Tibial artery (tissue), 4 donors: ENCODE measurements at places on chromosomes 11 and 22.

- H3K27me3 ChIP-seq: no peaks in the 10 kb centered on the region
- peaks cover 10% of the 10 kb centered on the region for H3K4me1 ChIP-seq
- no peak overlapping the region for H3K27ac ChIP-seq
- DNase-seq: peak; percentile 58
Measured at GRCh38 chr22:39179401-39179827, 26.9 kb upstream of the CBX7 start.

DNA sequence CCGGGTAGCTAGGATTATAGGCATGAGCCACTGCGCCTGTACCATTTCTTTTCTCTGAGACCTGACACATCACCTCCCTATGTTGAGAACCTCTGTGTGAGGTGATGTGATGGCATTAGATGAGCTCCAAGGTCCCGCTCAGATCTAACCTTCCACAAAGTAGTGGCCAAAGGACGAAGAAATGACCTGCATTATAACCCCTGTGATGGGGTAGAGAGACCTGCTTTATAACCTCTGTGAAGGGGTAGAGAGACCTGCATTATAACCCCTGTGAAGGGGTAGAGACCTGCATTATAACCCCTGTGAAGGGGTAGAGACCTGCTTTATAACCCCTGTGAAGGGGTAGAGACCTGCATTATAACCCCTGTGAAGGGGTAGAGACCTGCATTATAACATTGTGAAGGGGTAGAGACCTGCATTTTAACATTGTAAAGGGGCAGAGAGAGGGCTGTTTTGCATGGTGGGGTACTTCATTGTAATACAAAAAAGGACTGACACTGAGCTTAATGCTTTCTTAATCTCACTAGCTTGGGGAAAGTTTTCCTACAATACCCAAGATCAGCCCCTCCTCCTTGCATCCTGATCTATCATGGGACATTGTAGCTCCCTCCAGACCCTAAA, 8.5 kb downstream of the MIEF1 start:
- H3K36me3 ChIP-seq: peaks cover 100% of the 10 kb centered on the region
- no peak overlapping the region for H3K4me3 ChIP-seq
- no peaks in the 10 kb centered on the region for H3K4me1 ChIP-seq

- H3K27me3 ChIP-seq: no peaks in the 10 kb centered on the region
- H3K4me3 ChIP-seq: no peak overlapping the region
- H3K27ac ChIP-seq: no peak overlapping the region
- DNase-seq: no peak
- no peaks in the 10 kb centered on the region for H3K36me3 ChIP-seq
Measured at GRCh38 chr22:27193215-27193614, 535.8 kb downstream of the MIAT start.

DNA sequence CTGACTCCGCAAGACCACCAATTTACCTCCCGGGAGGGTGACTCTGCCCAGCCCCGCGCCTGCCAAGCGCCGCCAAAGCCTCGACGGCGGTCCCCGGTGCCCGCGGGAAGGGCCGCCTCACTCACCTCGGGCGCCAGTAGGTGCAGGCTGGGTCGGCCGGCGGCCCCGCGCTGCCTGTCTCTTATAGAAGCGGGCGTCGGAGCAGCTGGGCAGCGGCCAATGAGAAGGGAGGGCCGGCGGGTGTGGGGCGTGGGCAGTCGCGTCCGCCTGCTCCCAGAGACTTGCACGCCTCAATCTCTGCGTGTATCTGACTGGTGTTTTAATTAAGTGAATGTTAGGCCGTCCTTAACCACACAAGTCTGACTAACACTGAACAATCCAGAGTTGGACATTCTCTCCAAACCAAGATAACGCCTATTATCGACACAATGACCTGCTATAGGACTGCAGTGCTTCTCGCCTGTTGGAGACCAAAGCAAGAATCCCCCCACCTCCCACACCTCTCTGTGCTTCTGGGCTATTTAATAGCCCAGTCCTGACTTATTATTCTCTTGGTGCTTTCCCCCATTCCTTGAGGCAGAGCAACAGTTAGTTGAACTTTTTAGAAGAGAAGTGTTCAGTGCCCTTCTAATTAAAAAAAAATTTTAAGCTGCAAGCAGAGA, at the start of gene TPH1:
TSS of gene TPH1 (minus strand) at position 154 of the 662 bp plus-strand sequence. CDS start 5,507 bp downstream, outside the sequence.
- H3K36me3 ChIP-seq: no peaks in the 10 kb centered on the region
- DNase-seq: peak; percentile 68
- peak within 1 kb of the TSS; percentile 43 for H3K27ac ChIP-seq
- peaks cover 5% of the 10 kb centered on the region for H3K4me1 ChIP-seq
- peak within 1 kb of the TSS; percentile 40 for H3K4me3 ChIP-seq
- peaks cover 3% of the 10 kb centered on the region for H3K27me3 ChIP-seq

DNA sequence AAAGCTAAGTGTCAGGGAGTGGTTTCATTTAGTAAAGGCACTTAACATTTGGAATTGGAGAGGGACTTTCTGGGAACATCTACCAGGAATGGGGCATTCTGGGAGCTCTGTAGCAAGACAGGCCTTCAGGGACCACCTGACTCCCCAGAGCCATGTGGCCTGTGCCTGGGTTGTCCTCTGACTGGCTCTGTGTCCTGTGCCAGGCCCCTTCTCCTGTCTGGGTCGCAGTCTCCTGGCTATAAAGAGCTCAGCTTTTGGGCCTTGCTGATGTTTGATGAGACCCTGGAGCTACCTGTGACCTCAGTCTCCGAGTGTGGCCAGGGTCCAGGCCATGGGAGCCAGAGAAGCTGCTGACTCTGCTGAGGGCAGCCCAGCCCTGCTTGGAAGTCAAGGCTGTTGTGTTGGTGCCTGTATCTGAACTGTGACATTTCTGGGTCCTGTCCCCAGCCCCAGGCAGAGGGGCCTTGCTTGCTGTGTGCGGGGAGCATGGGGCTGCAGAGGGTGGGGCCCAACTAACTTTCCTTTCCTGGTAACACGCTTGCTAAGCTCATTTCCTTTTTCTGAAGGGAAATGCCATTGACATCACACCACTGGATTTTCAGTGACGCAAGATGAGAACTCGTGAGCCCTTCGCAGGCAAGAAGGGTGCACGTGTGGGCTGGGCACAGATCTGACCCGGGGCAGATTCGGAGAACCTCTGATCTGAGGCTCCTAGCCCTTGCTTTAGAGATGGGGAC, 41.3 kb downstream of the LRRC32 start:
- H3K27me3 ChIP-seq: no peaks in the 10 kb centered on the region
- peaks cover 42% of the 10 kb centered on the region for H3K4me1 ChIP-seq
- peak overlapping the region; percentile 86 for H3K27ac ChIP-seq
- no peaks in the 10 kb centered on the region for H3K36me3 ChIP-seq
- no peak overlapping the region for H3K4me3 ChIP-seq

DNA sequence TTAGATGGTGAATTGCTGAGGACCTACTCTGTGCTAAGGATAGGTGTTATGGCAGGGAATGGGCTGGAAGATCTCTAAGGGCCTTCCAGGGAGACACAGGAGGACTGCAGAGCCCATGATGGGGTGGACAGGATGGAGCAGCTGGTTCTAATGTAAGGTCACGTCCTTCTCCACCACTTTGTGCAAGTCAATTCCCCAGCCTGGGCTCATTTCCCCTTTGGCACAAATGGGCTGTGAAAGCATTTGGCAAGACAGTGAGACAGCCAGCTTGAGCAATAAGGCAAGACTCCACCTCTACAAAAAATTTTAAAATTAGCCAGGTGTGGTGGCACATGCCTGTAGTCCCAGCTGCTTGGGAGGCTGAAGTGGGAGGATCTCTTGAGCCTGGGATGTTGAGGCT, 81.4 kb upstream of the THY1 start:
- H3K27ac ChIP-seq: no peak overlapping the region
- DNase-seq: no peak
- no peaks in the 10 kb centered on the region for H3K36me3 ChIP-seq
- no peak overlapping the region for H3K4me3 ChIP-seq
- H3K4me1 ChIP-seq: no peaks in the 10 kb centered on the region

- no peaks in the 10 kb centered on the region for H3K4me1 ChIP-seq
- no peak overlapping the region for H3K27ac ChIP-seq
- H3K4me3 ChIP-seq: no peak overlapping the region
- no peaks in the 10 kb centered on the region for H3K27me3 ChIP-seq
- no peaks in the 10 kb centered on the region for H3K36me3 ChIP-seq
Measured at GRCh38 chr11:132312161-132312560, 941.7 kb downstream of the NTM start.

- H3K27me3 ChIP-seq: no peaks in the 10 kb centered on the region
- H3K4me1 ChIP-seq: peaks cover 57% of the 10 kb centered on the region
- peak overlapping the region; percentile 94 for H3K27ac ChIP-seq
- peak; percentile 94 for DNase-seq
- H3K36me3 ChIP-seq: peaks cover 4% of the 10 kb centered on the region
Measured at GRCh38 chr11:72831521-72832300, 17.5 kb downstream of the ATG16L2 start.

GRCh38 chr22:34414467-34415440, 494.5 kb upstream of the LARGE1 start:
- H3K4me1 ChIP-seq: no peaks in the 10 kb centered on the region
- H3K36me3 ChIP-seq: no peaks in the 10 kb centered on the region
- no peaks in the 10 kb centered on the region for H3K27me3 ChIP-seq
- no peak for DNase-seq

- peak; percentile 29 for DNase-seq
- H3K27ac ChIP-seq: no peak overlapping the region
- no peaks in the 10 kb centered on the region for H3K4me1 ChIP-seq
- H3K27me3 ChIP-seq: no peaks in the 10 kb centered on the region
Measured at GRCh38 chr22:43531651-43532050, 119.8 kb downstream of the MPPED1 start.

DNA sequence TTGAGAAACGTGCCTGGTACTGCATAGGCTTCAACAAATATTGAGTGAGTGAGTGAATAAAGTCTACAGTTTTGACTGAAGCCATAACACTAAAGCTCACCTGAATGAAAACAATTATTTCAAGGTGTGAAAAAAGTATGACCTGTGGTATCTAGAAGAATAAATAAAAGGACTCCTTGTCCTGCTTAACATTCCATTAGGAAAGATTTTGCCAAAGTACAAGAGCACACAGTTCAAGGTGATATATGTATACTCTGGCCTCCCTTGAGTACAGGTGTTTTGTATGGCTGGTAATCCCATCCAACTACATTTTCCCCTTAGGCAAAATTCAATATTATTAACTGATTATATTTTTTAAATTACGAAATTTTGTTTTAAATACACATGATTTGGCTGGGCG, 1.8 kb upstream of the CREBZF start:
- no peaks in the 10 kb centered on the region for H3K27me3 ChIP-seq
- H3K4me3 ChIP-seq: no peak overlapping the region
- H3K36me3 ChIP-seq: no peaks in the 10 kb centered on the region
- H3K27ac ChIP-seq: no peak overlapping the region
- DNase-seq: no peak

GRCh38 chr11:12502046-12502445, 124.7 kb downstream of the PARVA start:
- H3K36me3 ChIP-seq: peaks cover 57% of the 10 kb centered on the region
- no peak overlapping the region for H3K4me3 ChIP-seq
- no peak for DNase-seq
- peaks cover 16% of the 10 kb centered on the region for H3K4me1 ChIP-seq
- H3K27me3 ChIP-seq: no peaks in the 10 kb centered on the region

DNA sequence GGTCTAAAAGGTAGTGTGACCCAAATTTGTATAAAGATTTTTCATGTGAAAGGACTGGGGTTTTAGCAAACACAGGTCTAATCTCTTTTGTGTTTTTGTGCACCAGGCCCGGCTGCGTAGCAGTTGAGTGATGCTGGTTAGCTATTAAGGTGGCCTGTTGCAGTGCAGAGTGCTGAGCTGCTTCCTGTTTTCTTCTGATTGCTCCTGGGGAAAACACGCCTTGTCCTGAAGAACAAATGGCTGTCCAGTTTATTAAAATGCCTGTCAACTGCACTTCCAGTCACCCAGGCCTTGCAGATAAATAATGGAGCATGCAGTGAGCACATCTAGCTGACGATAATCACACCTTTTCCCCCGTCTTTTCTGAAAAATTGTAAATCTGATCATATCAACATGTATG, 1.8 kb downstream of the SRSF8 start:
- peaks cover 13% of the 10 kb centered on the region for H3K4me1 ChIP-seq
- H3K4me3 ChIP-seq: peak overlapping the region; percentile 81
- H3K36me3 ChIP-seq: peaks cover 6% of the 10 kb centered on the region
- H3K27me3 ChIP-seq: no peaks in the 10 kb centered on the region
- H3K27ac ChIP-seq: peak overlapping the region; percentile 98

DNA sequence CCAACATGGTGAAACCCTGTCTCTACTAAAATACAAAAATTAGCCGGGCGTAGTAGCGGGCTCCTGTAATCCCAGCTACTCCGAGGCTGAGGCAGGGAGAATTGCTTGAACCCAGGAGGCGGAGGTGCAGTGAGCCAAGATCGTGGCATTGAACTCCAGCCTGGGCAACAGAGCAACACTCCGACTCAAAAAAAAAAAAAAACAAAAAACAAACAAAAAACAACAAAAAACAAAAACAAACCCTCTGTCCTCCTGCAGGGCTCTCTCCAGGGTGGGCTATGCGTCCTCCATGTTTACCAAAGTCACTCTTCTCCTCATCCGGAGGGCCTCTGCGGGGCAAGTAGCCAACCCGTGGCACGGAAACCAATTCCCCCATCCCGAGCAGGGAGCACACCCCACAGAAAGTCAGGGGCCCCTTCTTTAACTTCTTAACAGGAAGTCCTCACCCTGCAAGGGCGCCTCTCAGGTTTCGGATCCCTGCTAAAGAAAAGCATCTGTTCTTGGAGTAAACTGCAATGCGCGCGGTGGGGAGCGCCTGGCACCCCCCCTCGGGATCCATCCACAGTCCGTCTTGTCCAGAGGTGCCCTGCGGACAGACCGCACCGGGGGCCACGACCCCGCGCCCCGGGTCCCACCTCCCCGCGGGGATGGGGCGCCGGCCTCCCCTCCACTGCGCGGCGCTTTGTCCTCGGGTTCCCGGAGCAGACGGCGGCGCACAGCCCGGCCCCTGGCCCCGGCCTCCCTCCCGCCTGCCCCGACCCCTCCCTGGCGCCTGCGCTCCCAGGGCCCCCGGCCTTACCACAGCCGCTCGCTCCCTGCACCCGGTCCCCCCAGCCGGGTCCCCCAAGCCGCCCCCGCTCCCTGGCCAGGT, 712 bp downstream of the CERK start:
- peak overlapping the region; percentile 85 for H3K4me3 ChIP-seq
- H3K27me3 ChIP-seq: no peaks in the 10 kb centered on the region
- peak overlapping the region; percentile 92 for H3K27ac ChIP-seq
- H3K4me1 ChIP-seq: peaks cover 6% of the 10 kb centered on the region
- H3K36me3 ChIP-seq: no peaks in the 10 kb centered on the region

- peak overlapping the region; percentile 88 for H3K4me3 ChIP-seq
- DNase-seq: no peak
- H3K27me3 ChIP-seq: no peaks in the 10 kb centered on the region
Measured at GRCh38 chr11:47410370-47411264, 2.2 kb downstream of the SLC39A13 start.

GRCh38 chr11:31997955-31998354, 92.9 kb upstream of the RCN1 start:
- no peak for DNase-seq
- no peak overlapping the region for H3K4me3 ChIP-seq
- H3K36me3 ChIP-seq: no peaks in the 10 kb centered on the region
- H3K27me3 ChIP-seq: no peaks in the 10 kb centered on the region
